ENCODE measurements at places on chromosomes 7 and 10.

DNA sequence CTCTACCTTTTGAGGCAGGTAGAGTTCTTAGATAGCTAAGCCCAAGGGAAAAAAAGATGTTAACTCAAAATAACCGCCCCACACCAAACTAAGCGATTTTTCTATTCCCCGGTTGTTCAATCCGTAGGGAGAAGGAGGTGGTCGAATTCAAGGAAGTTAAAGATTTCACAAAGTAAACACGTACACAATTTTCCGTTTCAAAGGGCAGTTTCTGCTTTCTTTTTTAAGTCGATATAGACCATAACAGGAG lies 842 bp downstream of the KBTBD2 start:
- no peak for DNase-seq

- DNase-seq: no peak
Observed at GRCh38 chr10:17200001-17200911, 1.2 kb downstream of the TRDMT1 start.

DNA sequence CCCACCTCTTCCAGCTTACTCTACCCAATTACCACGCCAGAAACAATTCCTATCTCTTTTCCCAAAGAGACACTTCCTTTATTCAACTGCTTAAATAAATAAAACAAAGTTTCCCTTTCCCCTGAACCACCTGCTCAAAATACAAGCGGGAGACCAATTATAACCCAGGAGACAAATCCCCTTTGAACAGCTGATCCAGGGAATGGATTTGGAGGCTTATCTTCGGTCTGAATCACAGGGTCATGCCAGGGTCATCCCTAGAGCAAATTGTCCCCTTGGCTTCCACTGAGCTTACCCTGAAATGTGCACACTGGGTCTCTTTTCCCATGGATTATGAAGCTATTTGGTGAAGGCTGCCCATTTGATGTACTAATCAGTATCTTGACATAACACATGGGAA lies 99.9 kb upstream of the JAZF1 start:
- DNase-seq: no peak

DNA sequence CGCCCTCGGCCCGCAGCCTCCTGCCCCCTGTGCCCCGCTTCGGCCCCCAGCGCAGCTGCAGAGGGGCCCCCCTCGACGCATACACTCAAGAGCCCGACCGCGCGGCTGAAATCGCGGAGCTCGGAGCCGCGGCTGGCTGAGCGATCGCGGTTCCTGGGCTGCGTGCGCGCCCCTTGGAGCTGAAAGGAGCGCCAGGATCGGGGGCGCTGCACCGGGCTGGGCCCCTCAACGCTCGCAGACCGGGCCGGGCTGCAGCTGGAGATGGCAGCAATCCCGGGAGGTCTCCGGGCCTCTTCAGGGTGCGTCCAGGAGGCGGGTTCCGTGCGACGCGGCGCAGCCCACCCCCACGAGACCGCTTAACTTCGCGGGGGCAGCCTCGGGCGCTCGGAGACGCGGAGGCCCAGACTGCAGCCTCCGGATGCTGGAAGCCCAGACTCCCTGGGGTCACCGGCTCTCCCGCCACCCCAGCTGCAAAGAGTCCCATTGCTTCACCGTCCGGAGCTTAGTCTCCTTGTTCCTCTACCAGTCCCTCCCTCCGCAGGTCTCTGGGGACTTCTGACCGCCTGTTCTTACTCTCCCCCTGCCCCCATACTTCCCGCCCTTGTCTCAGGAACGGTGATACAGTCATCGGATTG lies 73.0 kb upstream of the LRRC4 start:
- no peak for DNase-seq

GRCh38 chr10:62814756-62815380 lies 1.3 kb downstream of the EGR2 start:
- DNase-seq: no peak
